ENCODE measurements at places on chromosomes 13 and 19. TPM values are rescaled to one million over a fixed set of nuclear protein-coding genes. Genes with fewer than 3 reads are reported as not detected.

- H3K36me3 ChIP-seq, result no peaks in the 10 kb centered on the region
- no peaks in the 10 kb centered on the region for H3K27me3 ChIP-seq
- no peaks in the 10 kb centered on the region for H3K4me1 ChIP-seq
- no peak for DNase-seq
- no peak overlapping the region for H3K4me3 ChIP-seq
Measured at GRCh38 chr13:51534041-51534817, 50.0 kb upstream of the WDFY2 start.

RFPL4AL1 gene
- total RNA-seq, result not detected

KL gene
- total RNA-seq, result not detected

DIAPH3 gene
- 10.0 TPM for total RNA-seq

DNA sequence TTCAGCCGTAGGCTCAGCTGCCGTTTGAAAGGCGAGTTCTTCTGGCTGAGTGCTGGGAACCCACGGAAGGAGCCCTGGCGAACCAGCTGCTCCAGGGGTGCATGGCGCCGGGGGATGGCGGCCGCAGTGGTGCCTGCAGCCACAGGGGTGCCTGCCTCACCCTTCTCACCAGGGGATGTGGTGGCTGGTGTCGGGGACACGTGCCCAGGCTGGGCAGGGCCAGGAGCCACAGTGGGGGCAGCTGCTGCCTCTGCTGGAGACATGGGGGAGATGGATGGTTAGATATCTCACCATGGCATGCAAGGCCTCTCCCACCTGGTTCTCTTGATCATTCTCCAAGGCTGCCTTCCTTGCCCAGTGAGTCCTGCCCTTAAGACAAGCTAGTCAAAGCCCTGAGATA is 17.1 kb downstream of the NUMBL start:
- H3K27me3 ChIP-seq, result no peaks in the 10 kb centered on the region
- H3K4me3 ChIP-seq, result no peak overlapping the region
- peaks cover 75% of the 10 kb centered on the region for H3K36me3 ChIP-seq
- peaks cover 2% of the 10 kb centered on the region for H3K4me1 ChIP-seq

- no peak overlapping the region for H3K4me3 ChIP-seq
- no peak for DNase-seq
- no peaks in the 10 kb centered on the region for H3K27me3 ChIP-seq
- H3K36me3 ChIP-seq, result no peaks in the 10 kb centered on the region
- H3K27ac ChIP-seq, result no peak overlapping the region
- H3K4me1 ChIP-seq, result no peaks in the 10 kb centered on the region
Measured at GRCh38 chr19:3644351-3645066, 17.9 kb upstream of the CACTIN start.
